Vagina (tissue), 2 donors: ENCODE measurements at places on chromosomes 4 and X.

- no peak for DNase-seq
Measured at GRCh38 chr4:110296892-110297291, 98.5 kb upstream of the ELOVL6 start.

- DNase-seq: no peak
Measured at GRCh38 chr4:72442147-72442546, 126.9 kb downstream of the ADAMTS3 start.

GRCh38 chrX:74536152-74536831 is 78.1 kb downstream of the RLIM start:
- peak; percentile 92 for DNase-seq

DNA sequence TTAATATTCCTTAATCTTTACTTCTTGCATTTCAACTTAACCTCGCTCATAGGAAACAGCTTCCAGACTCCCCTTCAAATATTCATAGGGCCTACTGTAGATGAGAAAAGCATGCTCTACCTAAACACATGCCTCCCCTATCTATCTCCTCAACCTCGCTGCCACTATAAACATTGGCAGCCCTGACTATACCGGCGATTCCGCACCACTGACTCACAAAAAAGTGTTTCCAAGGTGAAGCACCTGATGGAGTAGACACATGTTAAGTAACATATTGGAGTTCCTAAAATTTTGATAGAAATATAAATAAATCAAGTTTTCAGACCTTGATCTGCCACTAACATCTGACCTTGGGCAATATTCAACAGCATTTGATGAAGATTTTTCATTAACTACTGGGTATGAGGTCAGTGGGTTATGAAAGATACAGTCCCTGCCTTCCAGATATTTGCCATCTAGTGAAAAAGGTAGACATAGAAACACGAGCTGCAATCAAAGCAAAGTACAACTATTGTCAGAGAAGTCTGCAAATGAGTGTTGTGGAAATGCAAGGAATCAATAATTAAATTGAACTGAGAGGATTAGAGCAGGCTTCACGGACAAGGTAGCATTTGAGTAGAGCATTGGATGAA is 184.2 kb downstream of the MAML3 start:
- DNase-seq: no peak

- no peak for DNase-seq
Measured at GRCh38 chrX:72312311-72312940, 6.7 kb upstream of the CITED1 start.

GRCh38 chrX:1592470-1593142 is 1.2 kb downstream of the AKAP17A start:
- no peak for DNase-seq

- DNase-seq: peak; percentile 97
Measured at GRCh38 chr4:139177869-139178619, 1.0 kb upstream of the ELF2 start.

- DNase-seq: no peak
Measured at GRCh38 chr4:163350672-163351071, 7.0 kb downstream of the NPY5R start.

DNA sequence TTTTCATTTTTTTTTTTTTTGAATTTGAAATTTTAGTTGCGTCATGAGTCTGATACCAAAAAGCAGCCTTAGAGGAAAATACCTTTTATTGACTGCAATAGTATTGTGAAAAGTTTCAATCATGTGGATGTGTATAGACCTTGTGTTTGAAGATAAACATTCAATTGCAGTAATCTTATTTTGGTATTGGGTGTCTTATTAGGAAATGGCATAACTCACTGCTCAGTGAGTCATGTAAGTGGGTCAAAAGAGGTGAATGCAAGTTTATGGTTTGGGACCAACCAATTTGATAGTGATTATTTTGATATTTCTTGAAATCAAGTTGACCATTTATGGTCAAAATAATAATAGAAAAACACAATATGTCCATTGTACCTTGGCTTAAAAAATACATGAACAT is 627.8 kb upstream of the SLIT2 start:
- DNase-seq: no peak

- no peak for DNase-seq
Measured at GRCh38 chr4:158816955-158817354, 48.1 kb downstream of the FNIP2 start.

- DNase-seq: no peak
Measured at GRCh38 chr4:164731827-164732474, 22.0 kb upstream of the SMIM31 start.

GRCh38 chr4:163757219-163757618 is 262.7 kb downstream of the TMA16 start:
- DNase-seq: no peak

DNA sequence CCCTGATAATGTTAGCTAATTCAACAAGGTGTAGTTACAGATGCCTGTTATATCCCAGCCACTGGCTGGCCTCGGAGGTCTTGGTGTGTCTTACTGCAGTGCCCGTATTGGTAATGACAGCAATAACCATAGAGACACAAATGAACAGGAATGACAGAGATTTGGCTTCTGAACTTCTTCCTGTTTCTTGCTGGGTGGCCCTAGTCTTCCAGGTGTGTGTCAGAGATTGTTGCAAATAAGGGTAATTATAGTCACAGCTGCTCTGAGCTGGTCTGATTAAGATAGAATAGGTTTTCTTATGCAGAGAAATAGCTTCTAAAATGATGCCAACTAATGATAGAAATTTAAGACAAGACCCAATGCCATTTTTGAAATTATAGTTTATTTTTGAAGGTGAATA is 64.1 kb upstream of the MAD2L1 start:
- DNase-seq: no peak
